Neural crest cell (in vitro differentiated cells): ENCODE measurements at places on chromosomes 3 and 15.

- DNase-seq = no peak
These were observed 222.2 kb upstream of the GADL1 start for GRCh38 chr3:31116651-31117050.

DNA sequence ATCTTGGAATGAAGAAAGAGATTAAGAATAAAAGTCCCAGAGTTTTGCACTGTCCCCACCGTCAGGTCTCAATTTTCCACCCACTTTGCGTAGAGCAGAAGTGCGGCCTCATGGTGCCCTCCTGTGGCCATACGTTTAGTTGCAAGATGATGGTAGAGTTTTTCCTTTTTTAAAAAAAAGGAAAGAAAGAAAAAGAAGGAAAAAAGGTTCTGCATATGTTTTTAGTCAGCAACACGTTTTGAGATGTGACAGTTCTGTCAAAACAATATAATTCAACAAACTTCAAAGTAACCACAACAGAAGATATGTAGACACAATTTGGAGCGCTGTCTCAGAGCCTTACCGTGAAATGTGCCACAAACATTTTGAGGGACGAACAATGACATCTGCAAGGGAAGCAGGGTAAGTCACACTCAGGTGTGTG, 24.6 kb downstream of the EBLN2 start:
- DNase-seq = peak; percentile 58

GRCh38 chr15:75843678-75844581, 683 bp downstream of the UBE2Q2 start:
- peak; percentile 44 for DNase-seq

DNA sequence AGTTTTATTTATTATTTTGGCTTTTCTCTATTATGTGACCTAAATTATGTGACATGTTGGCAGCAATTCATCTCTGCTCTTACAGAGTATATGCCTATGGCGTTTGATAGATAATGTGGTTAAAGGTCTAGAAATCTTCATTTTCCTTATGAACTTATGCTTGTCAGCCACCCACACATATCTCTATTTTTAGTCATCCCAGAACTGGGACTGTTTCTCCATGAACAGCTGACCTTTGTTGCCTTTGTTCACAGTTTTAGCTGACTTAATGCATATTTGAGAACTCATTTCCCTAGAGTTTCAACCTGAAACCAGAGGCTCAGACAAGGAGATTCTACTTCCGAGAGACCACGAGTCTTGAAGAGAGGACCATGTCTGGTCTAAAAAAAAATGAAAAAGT, 176.5 kb downstream of the RAP2B start:
- no peak for DNase-seq

GRCh38 chr15:57384024-57384423, 7.7 kb downstream of the CGNL1 start:
- DNase-seq = no peak

- DNase-seq = no peak
These were observed 552.3 kb downstream of the FOXP1 start for GRCh38 chr3:71031181-71031580.

DNA sequence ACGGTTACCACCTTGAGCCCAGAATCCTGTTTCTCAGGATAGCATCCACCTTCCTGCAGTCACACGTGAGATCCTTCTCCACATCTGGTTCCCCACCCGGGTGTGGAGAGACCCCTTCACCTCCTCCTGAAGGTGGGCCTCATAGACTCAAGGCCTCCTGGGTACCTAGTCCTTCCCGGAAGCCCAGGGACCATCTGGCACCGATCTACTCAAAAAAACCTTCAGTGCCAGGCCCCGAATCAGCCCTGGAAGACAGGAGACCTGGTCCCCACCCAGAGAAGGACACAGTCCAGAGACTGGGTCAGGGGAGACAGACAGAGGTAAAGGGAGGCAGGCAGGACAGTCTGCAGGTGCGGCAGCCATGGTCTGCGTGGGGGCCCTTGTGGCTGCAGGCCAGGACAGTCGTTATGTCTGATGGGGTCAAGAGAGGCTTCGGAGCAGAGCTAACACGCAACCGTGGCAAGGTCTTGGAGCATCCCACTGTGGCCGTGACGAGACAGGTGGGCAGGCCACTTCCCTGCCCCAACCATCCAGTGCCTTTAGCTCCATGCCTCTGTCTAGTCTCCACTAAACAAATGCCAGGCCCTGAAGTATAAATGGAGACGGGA, 112.2 kb upstream of the ABHD17C start:
- DNase-seq = no peak

- DNase-seq = no peak
These were observed 400.6 kb downstream of the VPS13C start for GRCh38 chr15:61659566-61660190.

- DNase-seq = no peak
These were observed 58.3 kb upstream of the TMEM115 start for GRCh38 chr3:50417637-50418033.

DNA sequence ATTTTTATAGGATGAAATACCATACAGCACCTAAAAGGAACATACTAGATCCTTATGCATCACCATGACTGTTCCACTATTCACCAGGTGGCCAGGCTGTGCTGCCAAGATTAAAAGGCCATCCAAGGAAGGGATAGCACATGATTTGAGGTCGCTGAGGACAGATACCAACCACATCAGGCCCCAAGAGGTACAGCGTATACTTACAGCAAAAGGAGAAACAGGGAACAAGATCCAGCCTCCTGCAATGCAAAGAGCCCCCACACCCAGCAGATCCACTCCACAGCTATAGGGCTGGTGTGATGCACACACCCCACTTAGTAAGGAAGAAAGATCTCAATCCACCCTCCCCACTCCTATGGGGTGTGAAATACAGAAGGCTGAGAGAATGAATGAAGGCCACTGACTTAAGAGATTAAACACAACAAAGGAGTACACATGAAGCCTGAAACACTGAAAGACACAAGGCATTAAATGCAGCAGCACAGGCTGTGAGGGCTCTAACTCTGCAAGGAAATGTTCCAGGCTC, 32.0 kb upstream of the ZNF445 start:
- no peak for DNase-seq

GRCh38 chr3:152258448-152259393, 10.0 kb upstream of the MBNL1 start:
- DNase-seq = no peak

DNA sequence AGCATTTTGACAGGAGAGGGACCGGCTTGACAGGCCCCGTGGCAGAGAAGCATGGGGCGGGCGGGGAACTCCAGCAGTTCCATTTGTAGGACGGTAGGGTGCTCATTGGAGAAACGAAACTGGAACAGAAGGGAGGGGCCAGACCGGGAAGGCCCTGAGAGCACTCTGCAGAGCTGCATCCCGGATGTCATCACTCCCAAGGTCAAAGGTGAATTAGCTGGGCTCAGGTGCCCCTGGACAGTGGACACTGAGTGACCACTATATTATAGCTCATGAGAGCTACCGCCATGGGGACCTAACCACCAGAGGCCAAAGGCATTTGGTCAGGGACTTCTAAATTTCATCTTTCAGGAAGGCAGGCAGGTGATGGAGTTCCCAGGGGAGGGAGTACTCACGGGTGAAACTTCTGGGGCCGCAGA, 7.3 kb downstream of the CSRNP1 start:
- no peak for DNase-seq

DNA sequence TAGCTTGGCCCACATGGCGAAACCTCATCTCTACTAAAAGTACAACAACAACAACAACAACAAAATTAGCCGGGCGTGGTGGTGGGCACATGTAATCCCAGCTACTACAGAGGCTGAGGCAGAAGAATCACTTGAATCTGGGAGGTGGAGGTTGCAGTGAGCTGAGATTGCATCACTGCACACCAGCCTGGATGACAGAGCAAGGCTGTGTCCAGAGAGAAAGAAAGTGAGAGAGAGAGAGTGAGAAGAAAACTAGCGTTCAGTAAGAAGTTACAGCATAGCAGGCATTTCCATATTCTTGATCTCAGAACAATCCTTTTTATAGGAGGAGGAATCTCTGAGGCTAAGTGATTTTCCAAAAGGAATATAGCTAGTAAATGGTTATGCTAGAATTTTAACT, 1076.1 kb downstream of the AGBL1 start:
- no peak for DNase-seq

GRCh38 chr3:136249593-136249992, 547 bp upstream of the PCCB start:
- DNase-seq = no peak

DNA sequence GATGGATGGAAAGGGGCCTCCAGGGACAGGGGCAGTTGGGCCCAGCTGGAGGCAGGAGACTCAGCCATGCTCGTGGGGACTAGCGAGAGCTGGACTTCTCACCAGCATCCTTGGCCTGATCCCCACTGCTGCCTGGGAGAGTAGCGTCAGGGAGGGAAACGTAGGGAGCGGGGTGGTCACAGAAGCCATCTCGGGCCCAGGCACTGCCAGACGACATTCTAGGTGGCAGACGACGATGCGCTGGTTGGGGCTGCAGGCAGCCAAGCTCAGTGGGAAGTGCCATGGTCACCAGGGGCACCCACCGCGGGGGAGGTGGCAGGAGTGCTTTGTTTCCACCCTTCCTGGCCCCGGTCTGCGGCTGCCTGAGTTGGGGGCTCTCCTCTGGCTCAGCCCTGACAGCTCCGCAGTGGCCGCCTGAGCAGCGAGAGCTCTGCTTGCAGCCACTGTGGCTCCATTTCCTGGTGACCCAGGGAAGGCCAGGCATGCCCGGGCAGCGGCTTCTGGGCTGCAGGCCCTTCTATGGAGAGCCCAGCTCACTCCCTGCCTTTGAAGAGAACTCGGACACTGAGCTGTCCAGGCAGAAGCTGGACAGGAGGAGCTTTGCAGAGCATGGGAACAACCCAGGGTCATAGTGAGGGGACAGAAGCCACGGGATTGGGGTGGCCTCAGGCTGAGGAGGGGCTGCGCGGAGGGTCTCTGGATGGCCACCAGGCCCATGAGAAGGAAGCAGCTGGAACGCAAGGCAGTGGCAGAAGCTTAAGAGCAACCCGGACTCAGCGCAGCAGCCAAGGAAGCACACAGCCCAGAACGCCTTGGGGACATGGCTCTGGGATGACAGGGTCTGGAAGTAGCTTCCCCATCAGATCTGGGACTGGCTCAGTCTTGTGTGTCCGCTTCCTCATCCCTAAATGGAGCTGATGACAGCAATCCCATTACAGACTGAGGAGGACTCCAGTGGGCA, 30.8 kb downstream of the KLHL25 start:
- no peak for DNase-seq

DNA sequence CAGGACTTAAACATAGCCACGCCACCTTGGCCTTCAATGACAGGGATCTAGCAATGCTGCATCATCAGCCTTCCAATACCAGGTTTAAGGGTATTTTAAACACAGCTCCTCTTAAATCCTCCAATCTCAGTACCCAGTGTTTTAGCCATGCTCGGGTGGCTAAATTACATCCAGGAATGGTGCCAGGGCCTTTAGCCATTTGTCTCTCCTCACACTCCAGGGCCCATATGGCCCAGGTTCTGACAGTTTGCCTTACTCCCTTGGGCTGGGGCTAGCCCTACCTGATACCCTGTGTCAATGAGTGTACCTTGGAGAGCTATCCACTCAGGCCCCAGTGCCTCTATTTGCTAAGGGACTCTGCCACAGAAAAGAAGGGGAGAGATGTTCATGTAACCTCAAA, 29.4 kb downstream of the ZNF589 start:
- no peak for DNase-seq

GRCh38 chr3:29520764-29521163, 239.9 kb downstream of the RBMS3 start:
- DNase-seq = no peak

DNA sequence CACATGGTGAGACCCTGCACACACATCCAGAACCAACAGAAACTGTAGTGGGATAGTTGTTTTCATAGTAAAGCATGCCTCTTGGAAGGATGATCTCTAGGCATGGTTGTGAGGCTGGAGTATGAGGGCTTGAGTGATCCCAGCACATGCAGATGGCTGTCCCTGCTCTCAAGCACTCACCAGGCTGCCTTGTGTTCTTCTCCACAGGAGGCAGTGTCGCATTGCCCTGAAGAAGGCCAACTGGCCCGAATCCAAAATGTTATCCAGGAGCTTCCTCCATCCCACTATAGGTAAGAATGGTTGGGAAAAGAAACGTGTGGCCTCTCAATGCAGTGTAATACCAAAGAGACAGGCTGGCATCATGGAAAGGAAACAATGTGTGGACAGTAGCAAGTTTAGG, 82.7 kb downstream of the TMEM39A start:
- no peak for DNase-seq

- DNase-seq = no peak
These were observed 239.3 kb downstream of the TLE3 start for GRCh38 chr15:69858456-69858855.

DNA sequence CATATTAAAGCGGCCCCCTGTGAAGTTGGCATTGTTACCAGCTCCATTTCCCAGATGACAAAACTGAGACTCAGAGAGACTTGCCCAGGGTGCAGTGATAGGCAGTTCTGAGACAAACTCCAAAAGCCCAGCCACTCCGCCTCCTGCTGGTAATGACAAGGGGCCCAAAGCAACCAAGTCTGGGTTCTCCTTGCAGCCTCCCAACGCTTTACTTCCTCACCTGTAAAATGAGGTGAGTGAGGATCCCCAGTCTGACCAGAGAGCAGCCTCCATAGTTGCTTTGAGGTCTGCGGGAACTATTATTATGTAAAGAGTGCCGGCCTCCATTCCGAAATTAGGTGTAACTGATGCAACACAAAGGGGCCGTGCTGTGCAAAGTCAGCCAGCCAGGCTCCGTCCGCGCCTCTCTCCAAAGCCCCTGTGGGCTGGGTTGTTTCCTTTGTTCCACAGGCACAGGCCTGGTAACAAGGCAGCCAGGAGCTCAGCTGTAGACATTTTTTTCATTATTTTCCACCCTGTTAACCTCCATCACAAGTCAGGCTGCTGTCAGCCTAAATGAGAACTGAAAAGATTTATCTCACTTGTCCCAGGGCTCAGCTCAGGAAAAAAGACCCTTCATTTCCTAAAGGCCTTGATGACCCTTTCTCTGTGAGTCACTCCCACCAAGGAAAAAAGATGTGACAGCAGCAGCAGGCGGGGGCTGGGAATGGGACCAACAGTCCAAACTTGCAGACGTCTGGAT, 139.1 kb upstream of the RAD18 start:
- DNase-seq = peak; percentile 54

GRCh38 chr15:45134682-45135604, 5.1 kb downstream of the DUOX1 start:
- DNase-seq = no peak

- DNase-seq = no peak
These were observed 88.7 kb upstream of the POMGNT2 start for GRCh38 chr3:43194490-43195114.

DNA sequence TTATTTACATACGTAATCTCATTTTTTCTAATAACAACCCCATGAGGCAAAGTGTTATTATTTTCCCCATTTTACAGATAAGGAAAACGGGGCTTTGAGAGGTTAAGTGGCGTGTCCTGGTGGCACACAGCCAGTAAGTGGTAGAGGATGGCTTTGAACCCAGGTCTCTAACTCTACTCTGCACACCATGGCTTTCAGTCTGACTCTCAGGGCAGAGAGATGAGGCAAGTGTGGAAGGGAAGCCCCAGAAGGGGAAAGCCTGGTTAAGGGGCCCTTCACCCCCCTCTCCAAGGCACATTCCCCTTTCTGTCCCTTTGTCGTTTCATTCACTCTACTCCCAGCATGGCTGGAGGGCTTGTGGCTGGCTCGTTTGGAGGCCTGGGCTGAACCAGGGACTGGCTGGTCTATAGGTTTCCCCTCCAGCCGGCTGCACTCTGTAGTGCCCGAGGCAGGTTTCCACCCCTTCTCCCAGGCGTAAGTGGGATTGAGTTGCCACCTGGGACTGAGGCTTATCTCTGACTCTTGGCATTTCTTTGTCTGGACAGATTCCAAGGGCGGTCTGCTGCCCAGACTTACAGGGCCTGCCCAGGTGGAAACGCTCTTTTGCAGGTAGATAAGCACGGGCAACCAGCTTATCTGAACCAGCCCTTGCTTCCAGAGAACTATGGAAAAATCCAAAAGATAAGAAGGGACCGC, 12.1 kb downstream of the SEMA4B start:
- DNase-seq = no peak
